Activated CD4-positive, alpha-beta T cell treated with anti-CD3 and anti-CD28 coated beads for 1 hour (primary cell): ENCODE measurements at places on chromosomes 4 and X.

DNA sequence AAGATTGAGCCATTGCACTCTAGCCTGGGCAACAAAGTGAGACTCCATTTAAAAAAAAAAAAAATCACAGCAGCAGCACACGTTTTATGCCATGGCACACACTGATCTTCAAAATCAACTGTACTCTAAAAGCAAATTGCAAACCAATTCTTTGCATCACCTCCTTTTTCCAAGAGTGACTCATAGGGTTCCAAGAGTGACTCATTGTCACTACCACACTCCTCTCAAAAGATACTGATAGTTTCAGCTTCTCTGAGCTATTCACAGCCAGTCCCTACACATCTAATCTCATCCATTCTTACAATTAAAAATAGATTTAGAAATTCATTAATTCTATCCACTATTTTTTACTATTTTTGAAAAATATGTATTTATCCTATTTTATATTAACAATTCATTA, 1494.9 kb upstream of the AGA start:
- DNase-seq: no peak

GRCh38 chr4:86891762-86892635, at the start of gene C4orf36:
Gene C4orf36, minus strand, starts transcription at chr4:86892422. Its CDS starts 902 bp downstream, at chr4:86891520.
- no peak for DNase-seq

DNA sequence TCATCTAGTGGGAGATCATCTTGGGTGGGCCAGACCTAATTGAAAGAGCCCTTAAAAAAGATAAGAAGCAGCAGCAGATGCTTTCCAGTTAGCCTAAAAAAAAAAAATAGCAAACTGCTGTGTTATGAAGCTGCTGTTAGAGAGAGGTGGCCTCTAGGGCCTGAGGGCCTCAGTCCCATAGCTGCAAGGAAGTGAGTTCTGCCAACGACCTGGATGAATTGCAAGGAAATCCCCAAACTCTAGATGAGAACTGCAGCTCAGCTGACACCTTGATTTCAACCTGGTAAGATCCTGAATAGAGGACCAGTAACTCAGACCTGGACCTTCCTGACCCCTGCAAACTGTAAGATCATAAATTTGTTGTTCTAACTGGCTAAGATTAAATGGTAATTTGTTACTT, 275.2 kb downstream of the TENM3 start:
- DNase-seq: no peak

- DNase-seq: no peak
These were observed 5.9 kb upstream of the TBC1D1 start for GRCh38 chr4:37884855-37885487.

DNA sequence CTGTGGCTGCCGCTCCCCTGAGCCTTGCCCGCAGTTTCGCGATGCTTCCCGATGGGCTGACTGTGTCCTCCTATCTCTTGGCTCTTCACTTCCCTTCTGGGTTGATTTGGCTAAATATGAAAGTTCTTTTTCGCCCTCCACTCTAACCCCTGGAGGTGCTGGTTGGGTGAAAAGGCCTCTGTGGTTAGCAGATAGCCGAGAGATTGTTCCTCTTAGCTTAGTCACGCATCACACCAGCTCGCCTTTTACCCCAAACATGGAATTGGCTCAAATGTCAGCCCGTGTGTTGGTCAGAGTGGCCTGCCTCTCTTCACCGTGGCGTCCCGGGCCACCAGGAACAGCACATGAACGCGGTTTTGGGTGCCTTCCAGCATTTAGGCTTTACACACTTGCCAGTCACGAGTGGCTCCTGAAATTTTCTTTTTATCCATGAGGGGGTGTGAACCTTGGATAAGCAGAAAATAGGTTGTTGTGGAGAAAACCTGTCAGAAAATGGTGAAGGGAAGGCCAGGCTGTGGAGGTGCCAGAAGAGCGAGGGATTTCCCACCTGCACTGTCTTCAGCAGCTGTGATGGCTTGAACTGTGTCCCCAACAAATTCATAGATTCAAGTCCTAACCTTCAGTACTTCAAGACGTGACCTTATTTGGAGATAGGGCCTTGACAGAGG, 8.9 kb downstream of the CLCN4 start:
- DNase-seq: no peak

- peak; percentile 41 for DNase-seq
These were observed 814 bp downstream of the SPON2 start for GRCh38 chr4:1171311-1172227.

DNA sequence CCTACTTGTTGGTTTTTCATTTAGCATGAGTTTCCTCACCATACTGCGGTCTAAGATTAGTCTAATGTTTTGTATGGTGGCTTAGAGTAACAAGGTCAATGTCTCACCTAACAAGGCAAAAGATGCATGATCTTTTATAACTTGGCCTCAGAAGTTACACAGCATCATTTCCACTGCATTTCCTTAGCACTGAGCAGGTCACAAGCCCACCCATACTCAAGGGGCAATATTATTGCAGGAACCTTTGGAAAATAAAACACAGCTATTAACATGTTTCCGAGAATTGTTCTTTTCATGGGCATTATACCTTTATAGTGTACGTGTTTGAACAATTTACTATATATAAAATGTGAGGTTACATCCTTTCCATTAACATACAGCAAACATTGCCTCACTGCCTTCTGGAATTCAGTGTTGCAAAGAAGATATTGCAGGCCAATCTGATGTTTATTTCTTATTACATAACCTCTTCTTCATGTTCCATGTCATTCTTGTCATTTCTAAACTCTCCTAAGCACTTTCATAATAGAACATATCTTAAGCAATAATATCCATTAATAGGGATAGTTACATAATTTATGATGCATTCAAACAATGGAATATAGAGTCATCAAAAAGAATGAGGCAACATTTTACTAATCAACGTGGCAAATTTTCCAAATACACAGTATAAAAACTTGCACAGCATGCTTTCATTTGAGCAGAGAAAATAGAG, 153.8 kb downstream of the AREG start:
- DNase-seq: no peak

DNA sequence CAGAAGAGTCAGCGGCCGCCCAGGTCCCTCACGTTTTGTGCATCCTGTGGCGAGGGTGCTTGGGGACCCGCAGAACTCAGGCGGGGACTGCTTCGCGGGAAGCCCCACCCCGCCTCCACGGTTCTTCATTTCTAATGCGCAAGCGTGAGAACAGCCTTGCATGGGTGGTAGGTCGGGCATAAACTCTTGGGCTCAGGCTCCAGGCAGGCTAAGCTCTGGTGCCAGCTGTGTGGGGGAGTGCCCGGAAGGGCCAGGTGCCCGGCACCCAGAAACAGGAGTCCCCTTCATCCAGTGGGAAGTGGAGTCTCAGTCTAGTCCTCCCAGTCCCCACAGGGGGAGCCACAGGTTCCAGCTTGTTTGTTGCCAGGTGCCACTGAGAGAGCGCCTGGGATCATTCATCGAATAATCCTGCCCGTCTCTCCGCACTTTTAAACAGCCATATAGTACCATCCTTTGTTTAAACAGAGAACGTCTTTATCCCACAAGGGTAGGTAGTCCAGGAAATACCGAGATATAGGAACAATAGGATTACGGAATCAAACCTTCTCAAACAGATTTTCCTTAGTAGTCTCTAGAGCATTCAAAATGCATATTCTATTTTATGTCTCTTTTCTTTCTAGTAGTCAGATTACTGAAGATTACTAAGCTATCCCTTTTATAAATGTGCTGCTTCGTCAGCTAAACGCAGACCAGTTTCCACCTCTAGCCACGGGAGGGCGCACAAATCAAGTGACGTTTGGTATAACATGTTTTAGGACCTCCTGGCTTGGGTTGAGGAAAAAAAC, 12.7 kb upstream of the RBBP7 start:
- DNase-seq: peak; percentile 47

DNA sequence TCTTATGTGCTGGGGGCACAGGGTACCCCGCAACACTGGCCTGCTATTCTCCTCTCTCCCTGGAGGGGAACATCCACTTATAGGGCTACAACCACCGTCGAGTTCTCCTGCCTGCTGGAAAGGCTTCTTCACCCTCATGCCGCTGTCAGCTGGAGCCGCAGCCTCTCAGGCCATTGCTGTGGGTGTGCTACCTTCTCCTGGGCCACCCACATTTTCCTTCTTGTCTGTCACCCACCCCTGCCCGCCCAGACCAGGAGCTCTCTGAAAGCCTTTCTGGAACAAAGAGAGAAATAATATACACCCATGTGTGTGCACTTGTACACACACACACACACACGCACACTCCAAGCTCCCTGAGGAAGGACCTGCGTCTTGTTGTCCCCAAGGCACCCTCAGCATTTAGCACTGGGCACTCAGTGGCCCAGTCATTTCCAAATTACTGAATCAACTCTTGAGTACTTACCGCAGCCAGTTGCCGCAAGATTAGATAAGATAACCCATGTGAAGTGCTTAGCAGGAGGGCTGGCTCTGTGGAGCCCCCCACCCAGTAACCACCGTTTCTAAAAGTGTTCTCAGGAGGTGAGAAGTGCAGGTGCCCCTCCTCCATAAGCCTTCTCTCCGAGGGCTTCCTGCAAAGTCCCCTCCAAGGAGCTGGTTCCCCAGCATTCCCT, 50.2 kb downstream of the CPZ start:
- DNase-seq: no peak

DNA sequence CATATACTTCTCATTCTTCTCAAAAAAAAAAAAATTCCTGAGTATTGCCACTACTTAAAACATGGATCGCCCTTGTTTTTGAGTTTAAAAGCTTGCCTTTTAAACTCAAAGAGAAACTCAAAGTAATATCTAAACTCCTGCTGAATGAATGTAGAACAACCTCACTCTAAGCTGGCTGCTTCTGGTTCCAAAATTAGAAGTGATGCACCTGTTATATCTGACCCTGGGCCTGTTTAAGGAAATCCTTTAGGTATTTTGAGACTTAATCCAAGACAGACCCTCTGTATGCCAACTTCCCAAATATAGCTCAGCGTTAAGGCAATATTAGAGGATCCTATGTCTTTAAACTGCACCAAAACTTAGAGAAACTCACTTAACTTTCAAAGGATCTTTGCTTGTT, 1.8 kb upstream of the OTUD4 start:
- no peak for DNase-seq

GRCh38 chr4:184705692-184706091, 28.2 kb downstream of the CENPU start:
- DNase-seq: no peak

- DNase-seq: no peak
These were observed 147.6 kb upstream of the MSX1 start for GRCh38 chr4:4711902-4712301.

DNA sequence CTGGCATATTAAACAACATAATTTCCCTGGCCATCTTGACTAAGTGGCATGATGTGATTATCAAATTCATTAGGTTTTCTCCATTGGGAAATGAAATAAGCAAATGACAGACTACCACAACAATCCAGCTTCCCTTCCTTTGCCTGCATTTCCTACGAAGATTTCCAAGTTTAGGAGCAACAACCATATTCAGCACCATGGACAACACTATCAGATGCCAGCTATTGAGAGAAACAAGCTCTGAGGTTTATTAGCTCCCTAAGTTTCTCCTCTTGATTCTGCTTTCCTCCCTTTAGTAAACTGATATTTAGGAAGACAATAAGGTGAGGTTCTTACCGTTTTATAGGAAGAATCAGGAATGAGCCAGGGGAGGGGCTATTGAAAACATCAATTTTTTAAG, 36.2 kb downstream of the DCX start:
- no peak for DNase-seq
